ENCODE measurements at places on chromosomes 7 and 10.
A peak's percentile ranks its signal among the peaks of the same experiment; 100 is the strongest.

- no peak for DNase-seq
These were observed 5.9 kb upstream of the PRSS58 start for GRCh38 chr7:142263598-142264380.

- DNase-seq = no peak
These were observed 173.8 kb downstream of the TMEM26 start for GRCh38 chr10:61279400-61279799.

DNA sequence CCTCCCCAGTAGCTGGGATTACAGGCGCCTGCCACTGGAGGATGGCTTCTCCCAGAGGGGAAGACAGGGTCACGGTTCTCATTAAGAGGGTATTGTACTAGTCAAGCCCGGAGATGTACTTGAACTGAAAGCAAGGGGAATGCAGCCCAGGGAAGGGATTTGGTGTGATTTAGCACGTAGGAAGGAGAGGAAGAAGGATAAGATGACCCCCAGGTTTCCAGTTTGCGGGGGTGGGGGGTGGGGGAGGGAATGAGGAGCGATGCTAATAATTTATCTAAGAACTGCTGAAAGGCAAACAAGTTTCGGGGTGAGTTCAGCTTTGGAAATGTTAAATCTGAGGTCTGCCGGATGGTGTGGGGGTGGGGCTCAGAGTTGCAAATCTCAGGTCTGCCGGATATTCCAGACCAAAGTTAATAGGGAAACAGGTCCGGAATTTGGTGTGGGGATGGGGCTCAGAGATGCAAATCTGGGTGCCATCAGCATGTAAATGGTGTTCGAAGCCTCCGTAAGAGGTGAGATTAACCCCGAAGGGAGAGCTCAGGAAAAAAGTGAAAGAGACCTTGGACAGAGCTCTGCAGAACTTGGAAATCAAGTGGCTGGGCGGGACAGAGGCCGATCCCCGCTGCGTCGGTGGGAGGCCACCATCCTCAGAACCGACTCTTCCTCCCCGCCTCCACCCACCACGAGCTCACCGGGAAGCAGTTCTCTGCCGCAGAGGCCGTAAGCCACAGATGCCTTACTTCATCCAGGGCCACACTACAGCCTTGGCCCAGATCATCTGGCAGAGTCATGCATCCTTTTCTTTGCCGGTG, 1.6 kb upstream of the SEPHS1 start:
- DNase-seq = peak; percentile 42

- no peak for DNase-seq
These were observed 57.6 kb downstream of the GTF2IRD1 start for GRCh38 chr7:74511345-74511744.

DNA sequence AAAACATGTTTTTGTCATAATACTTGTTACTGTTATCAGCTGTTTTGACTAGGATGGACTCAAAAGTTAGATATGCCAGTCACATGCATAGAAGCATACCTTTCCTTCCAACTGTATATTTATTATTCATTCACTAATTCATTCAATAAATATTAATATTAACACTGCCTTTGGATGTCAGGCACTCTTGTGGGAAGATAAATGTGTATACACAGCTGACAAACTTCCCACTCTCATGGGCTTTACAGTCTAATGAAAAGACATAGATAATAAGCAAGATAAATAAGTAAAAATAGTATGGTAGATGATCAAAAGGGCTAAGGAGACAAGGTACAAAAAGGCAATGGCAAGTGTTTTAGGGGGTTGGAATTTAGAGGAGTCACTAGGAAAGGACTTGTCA, 180.1 kb upstream of the SMIM30 start:
- DNase-seq = no peak

GRCh38 chr7:82625377-82625776, 181.8 kb upstream of the CACNA2D1 start:
- DNase-seq = no peak

GRCh38 chr7:100567031-100567730, 6.5 kb downstream of the SAP25 start:
- DNase-seq = no peak

GRCh38 chr10:88097536-88097935, 234.1 kb downstream of the PTEN start:
- DNase-seq = no peak

DNA sequence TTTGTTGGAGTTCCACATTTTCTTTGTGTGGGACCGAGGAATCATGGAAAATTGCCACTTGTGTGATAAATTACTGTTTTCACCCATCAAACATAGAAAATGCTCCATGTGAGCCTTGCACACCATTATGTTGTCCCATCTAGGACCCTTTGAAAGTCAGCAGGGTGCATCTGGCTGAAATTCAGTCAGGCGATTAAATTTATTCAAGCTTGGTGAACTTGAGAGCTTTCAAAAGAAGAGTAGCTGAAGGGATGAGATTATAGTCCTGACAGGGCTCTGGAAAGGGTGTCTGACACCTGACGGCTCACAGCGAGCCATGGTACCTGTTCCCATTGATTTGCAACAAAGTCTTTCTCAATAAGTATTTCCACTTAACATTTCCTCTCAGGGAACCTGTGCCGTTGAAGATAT, 399.7 kb upstream of the ETV1 start:
- DNase-seq = no peak

GRCh38 chr7:142867398-142868187, 12.7 kb downstream of the EPHB6 start:
- no peak for DNase-seq

DNA sequence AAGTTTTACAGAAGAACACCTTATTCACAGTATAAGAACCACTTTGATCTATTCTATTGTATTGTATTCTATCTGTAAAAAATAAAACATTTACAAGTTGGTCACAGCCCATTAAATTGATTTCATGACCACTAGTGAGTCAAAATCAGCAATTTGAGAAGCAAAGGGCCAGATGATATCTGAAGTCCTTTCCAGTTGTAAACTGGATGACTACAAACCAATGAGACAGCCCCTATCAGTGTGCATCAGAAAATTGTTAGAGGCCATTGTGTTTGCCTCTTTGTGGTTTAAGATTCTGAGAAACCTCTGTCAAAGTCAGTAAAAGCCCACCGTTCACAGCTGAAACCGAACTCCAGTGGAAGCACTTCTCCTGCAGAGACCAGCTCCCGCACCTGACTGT, 54.8 kb downstream of the TBXAS1 start:
- no peak for DNase-seq

DNA sequence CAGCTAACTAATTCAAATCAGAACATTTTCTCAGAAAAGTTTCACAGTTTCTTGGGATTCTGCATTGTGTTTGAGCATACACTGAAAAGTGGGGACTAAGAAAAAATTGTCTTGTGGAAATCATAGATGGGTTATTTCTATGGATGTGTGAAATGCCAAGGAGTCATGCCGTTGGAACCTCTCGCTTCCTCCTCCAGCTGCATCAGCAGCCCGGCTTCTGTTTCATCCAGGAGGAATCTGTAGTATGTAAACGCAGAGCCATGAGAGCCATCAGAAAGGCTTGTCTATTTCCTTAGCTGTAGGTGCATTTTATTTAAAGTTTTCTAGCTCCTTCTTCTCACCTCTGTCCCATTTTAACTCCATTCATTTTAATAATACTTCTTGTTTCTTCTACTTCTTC, 1144.1 kb downstream of the GATA3 start:
- no peak for DNase-seq

DNA sequence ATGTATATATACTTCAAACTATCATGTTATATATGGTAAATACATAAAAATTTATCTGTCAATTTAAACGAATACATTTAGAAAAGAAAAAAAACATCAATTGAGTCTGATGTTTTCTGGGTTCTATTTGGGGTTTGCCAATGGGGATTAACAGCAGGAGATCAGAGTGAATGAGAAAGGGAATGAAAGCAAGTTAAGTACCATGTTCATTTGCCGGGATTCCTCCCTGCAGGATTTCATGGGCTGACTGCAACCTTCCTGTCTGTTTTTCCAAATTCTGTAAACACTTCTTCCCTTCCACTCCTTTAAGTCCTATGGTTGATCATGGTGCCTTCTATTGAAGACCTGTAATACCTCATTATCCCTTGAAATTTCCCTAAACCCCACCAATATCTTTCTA, 33.9 kb upstream of the SEMA3A start:
- no peak for DNase-seq

GRCh38 chr7:151838861-151839381, 38.0 kb downstream of the PRKAG2 start:
- peak; percentile 72 for DNase-seq

DNA sequence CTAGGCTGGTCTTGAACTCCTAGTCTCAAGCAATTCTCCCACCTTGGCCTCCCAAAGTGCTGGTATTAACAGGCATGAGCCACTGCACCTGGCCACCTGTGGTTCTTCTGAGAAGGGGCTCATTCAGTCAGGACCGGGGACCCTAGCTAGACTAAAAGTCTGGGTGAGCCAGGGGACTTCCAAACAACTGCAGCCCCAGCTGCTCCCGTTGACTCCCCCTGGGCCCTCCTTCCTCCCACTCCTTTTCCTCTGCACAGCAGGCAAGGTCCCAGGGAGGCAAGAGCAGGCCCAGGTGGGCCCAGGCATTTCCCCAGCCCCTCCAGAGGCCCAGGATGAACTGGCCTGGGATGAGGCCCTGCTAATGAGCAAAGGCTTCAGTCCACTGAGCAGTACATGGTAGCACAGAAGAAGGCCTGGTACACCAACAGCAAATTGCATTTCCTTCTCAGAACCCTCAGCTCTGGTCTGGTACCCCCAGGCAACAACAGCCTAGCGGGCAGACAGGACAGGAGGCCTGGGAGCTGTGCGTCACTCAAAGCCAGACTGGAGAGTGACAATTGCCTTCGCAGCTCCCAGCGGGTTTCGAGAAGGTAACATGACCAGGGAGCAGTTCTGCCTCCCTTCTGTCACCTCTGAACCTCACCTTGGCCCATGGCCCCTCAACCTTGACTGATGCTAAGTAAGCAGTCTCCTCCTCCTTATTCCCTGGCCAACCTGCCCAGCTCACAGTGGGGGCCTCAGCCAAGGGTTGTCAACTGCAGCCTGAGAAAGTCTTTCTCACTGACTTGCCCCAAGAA, 30.7 kb upstream of the HSPA12A start:
- DNase-seq = no peak

DNA sequence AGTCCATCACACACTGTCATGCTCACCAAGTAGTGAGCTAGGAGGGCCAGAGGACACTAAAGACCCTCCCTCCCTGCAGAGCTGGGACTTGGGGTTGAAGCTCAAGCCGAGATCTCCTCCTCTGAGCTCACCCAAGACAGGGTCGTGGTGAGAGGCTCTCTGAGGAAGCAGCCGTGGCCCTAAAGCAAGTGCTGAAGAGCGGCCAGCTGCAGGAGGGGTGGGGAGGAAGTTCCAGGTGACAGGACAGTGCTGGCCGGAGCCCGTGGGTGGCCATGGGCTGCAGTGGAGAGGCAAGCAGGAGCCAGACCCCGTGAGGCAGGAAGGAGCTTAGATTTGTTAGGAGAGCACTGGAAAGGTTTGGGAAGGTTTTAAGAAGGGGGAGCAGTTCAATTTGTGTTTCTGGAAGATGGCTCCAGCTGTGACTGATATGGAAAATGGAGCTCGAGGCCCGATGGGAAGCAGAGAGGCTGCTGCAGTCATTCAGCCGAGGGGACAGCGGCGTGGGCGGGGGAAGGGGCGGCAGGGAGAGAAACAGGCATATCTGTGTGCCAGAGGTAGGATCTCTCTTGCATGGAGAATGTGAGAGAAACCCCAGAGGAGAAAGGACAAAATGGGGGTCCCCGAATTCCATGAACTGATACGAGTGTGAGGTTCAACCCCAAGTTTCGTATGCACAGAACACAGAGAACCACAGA, 26.9 kb upstream of the DNAAF5 start:
- no peak for DNase-seq

DNA sequence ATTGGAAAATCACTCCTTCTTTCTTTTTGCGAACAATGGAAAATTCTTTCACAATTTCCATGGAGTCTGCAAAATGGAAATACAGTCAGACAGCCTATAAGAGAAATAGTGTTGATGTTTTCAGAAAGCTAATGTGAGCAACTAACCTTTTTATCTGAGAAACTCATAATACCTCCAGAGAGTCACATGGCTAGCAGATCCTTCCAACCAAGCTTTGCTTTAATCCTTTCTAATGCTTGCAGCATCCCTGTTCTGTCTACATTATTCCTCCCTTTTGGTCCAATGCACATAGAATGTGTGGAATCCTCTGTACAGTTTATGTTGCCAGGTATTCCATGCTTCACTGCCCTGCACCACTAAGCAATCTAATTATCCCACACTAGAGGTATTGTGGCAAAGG, 717.5 kb upstream of the LRRN3 start:
- DNase-seq = no peak

DNA sequence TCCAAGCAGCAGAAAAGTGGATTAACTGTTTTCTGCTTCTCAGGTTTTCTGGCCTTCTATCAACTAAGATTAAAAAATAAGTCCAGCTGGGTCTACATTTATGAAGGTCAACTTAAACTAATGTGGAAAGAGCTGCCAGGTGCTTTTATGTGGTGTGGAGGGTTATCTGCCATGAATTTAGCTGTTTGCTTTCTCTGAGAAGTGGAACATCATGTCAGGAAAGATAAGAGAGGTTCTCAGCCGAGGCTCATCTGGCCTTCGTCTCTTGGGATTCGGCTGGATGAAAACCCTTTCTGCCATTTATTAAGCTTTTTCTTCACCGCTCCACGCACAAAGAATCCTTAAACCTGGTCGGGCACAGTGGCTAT, 5.5 kb downstream of the PTPRN2 start:
- no peak for DNase-seq

DNA sequence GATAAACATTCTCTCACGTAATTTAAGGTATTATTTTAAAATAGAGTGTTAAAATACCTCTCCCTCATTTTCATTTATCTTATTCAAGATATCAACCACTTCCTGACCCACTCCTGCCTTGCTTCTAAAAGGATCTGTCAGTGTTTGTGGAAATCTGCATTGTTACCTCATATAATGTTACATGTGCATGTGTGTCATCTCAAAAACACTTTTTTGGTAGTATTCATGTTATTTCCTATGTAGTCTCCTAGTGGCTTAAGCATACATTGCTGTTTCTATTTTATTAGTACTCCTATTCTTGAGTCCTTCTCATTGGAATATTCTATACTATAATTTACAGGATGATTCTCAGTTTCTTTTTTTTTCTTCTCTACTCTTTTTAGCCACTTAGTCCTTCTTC, 1360.7 kb upstream of the CELF2 start:
- no peak for DNase-seq

GRCh38 chr10:12252882-12253546, 57.0 kb downstream of the CDC123 start:
- DNase-seq = peak; percentile 29

- no peak for DNase-seq
These were observed 5.4 kb downstream of the IDI1 start for GRCh38 chr10:1043532-1043995.

DNA sequence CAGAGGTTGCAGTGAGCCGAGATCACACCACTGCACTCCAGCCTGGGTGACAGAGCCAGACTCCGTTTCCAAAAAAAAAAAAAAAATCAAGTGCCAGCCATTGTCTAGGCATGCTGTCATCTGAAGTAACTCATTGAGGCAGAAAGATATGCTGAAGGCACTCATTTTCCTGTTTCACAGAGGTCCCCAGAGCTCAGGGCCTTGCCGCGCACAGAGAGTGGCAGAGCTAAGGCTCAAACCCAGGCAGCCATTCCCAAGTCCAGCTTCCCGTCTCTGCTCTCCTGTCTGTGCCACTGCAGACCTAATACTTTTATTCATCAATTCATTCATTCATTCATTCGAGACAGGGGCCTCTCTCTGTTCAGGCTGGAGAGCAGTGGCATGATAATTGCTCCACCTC, 3.5 kb downstream of the GRIFIN start:
- DNase-seq = no peak

Measured in activated CD4-positive, alpha-beta T cell treated with anti-CD3 and anti-CD28 coated beads, Interleukin-2, amount 10 ng/mL, durations not matched to agents 7 days and 5 days (primary cell).